Mesothelial cell of epicardium (in vitro differentiated cells): ENCODE measurements at places on chromosomes 3 and 15.

- no peaks in the 10 kb centered on the region for H3K36me3 ChIP-seq
- peaks cover 43% of the 10 kb centered on the region for H3K4me1 ChIP-seq
- DNase-seq: no peak
- no peak overlapping the region for H3K4me3 ChIP-seq
- H3K27ac ChIP-seq: no peak overlapping the region
These were observed 182.2 kb upstream of the IL12A start for GRCh38 chr3:159806412-159806811.

- peaks cover 9% of the 10 kb centered on the region for H3K4me1 ChIP-seq
- H3K4me3 ChIP-seq: no peak overlapping the region
- peaks cover 2% of the 10 kb centered on the region for H3K36me3 ChIP-seq
- H3K27ac ChIP-seq: no peak overlapping the region
These were observed 231.2 kb upstream of the TPRG1 start for GRCh38 chr3:188940573-188940932.

DNA sequence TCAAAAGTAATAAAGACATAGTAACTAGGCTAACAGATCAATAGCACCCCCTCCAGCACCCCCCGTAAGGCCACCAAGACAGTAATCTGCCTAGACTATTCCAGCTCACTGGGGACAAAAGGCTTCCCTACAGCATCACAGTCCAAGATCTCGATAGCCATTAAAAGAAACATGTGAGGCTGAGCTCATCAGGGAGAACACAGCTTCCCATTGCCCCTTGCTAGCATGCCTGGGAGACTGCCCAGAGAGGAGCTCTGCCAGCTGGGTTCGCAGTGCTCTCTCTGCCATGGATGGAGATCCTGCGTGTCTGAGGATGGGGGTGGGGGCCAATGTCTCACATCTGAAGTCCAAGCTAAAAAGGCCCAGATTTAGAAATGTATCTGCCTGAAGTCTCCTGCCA lies 17.8 kb downstream of the LRIG1 start:
- peaks cover 39% of the 10 kb centered on the region for H3K27me3 ChIP-seq
- no peaks in the 10 kb centered on the region for H3K36me3 ChIP-seq
- no peak overlapping the region for H3K4me3 ChIP-seq

- peaks cover 45% of the 10 kb centered on the region for H3K36me3 ChIP-seq
- no peak overlapping the region for H3K4me3 ChIP-seq
- no peaks in the 10 kb centered on the region for H3K27me3 ChIP-seq
- H3K27ac ChIP-seq: no peak overlapping the region
- no peaks in the 10 kb centered on the region for H3K4me1 ChIP-seq
These were observed 43.3 kb upstream of the HCLS1 start for GRCh38 chr3:121703973-121704372.

DNA sequence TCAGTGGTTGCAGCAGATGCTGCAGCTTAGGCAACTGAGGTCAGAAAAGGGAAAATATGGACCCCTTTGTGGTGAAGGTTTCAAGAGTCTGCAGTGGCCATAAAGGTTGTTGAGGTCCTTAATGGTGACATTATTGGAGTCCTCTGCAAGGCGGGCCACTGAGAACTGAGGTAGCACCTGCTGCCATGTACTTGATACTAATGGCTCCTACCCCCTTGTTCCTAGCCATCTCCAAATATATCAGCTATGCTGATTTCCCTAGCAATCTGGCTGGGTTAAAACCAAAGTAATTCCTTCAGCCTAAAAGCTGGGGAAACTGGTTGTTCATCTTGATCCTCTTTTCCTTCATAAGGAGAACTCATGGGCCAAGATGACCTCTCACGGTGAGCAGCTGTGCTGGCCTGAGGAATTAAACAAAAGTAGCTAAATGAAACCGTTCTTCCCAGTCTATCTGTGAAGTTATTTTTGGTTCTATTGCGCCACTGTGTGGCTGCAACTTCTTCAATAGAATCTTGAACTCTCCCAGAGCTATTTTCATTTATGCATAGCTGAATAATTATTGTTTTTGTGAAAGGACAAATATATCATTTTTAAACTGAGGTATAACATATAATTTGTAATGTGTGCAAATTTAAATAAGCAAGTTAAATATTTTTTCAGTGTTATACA lies 76.1 kb upstream of the PLSCR4 start:
- H3K36me3 ChIP-seq: no peaks in the 10 kb centered on the region
- peaks cover 4% of the 10 kb centered on the region for H3K4me1 ChIP-seq
- no peak overlapping the region for H3K4me3 ChIP-seq
- no peaks in the 10 kb centered on the region for H3K27me3 ChIP-seq
- no peak for DNase-seq
- no peak overlapping the region for H3K27ac ChIP-seq

GRCh38 chr3:66073464-66074141 lies 34.9 kb upstream of the MAGI1 start:
- H3K27me3 ChIP-seq: no peaks in the 10 kb centered on the region
- no peak for DNase-seq
- H3K27ac ChIP-seq: no peak overlapping the region
- H3K4me1 ChIP-seq: peaks cover 10% of the 10 kb centered on the region

GRCh38 chr15:99731336-99732123 lies 1.7 kb downstream of the LYSMD4 start:
- no peak for DNase-seq
- peak overlapping the region; percentile 83 for H3K27ac ChIP-seq
- peaks cover 30% of the 10 kb centered on the region for H3K4me1 ChIP-seq
- H3K36me3 ChIP-seq: peaks cover 4% of the 10 kb centered on the region

- H3K27me3 ChIP-seq: no peaks in the 10 kb centered on the region
- H3K27ac ChIP-seq: peak overlapping the region; percentile 13
- no peaks in the 10 kb centered on the region for H3K36me3 ChIP-seq
- peaks cover 53% of the 10 kb centered on the region for H3K4me1 ChIP-seq
These were observed 34.2 kb upstream of the SPTBN5 start for GRCh38 chr15:41928100-41928499.

GRCh38 chr3:188284455-188285212 lies 130.7 kb downstream of the LPP start:
- no peaks in the 10 kb centered on the region for H3K27me3 ChIP-seq
- no peak overlapping the region for H3K27ac ChIP-seq
- H3K4me1 ChIP-seq: peaks cover 14% of the 10 kb centered on the region
- no peaks in the 10 kb centered on the region for H3K36me3 ChIP-seq

GRCh38 chr15:26724381-26725150 lies 48.3 kb downstream of the GABRB3 start:
- DNase-seq: no peak
- no peak overlapping the region for H3K4me3 ChIP-seq
- H3K27ac ChIP-seq: no peak overlapping the region
- H3K4me1 ChIP-seq: peaks cover 8% of the 10 kb centered on the region
- H3K27me3 ChIP-seq: peaks cover 14% of the 10 kb centered on the region

DNA sequence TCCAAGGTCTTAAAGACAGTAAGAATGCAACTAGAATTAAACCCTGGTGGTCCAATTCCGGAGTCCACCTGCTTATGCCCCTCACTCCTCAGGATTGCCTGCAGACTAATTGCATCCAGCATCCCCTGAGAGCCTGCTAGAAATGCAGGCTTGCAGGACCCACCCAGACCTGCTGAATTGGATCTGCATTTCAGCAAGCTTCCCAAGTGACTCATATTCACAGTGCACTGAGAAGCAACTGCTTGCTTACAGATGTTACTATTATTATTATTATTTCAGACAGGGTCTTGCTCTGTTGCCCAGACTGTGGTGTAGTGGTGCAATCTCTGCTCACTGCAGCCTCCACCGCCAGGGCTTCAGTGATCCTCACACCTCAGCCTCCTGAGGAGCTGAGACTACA lies 83.5 kb upstream of the VGLL4 start:
- H3K4me3 ChIP-seq: no peak overlapping the region
- H3K27me3 ChIP-seq: peaks cover 16% of the 10 kb centered on the region
- no peaks in the 10 kb centered on the region for H3K36me3 ChIP-seq
- no peak overlapping the region for H3K27ac ChIP-seq
- no peak for DNase-seq

GRCh38 chr3:49769926-49770325 lies 16.4 kb downstream of the IP6K1 start:
- H3K36me3 ChIP-seq: peaks cover 8% of the 10 kb centered on the region
- no peak overlapping the region for H3K4me3 ChIP-seq
- no peaks in the 10 kb centered on the region for H3K27me3 ChIP-seq
- no peaks in the 10 kb centered on the region for H3K4me1 ChIP-seq

DNA sequence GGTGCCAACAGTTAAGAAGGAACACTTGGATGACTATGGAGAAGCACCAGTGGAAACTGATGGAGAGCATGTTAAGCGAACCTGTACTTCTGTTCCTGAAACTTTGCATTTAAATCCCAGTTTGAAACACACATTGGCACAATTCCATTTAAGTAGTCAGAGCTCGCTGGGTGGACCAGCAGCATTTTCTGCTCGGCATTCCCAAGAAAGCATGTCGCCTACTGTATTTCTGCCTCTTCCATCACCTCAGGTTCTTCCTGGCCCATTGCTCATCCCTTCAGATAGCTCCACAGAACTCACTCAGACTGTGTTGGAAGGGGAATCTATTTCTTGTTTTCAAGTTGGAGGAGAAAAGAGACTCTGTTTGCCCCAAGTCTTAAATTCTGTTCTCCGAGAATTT lies 3.0 kb downstream of the SKIL start:
- no peak for DNase-seq
- peaks cover 63% of the 10 kb centered on the region for H3K4me1 ChIP-seq
- no peaks in the 10 kb centered on the region for H3K27me3 ChIP-seq

DNA sequence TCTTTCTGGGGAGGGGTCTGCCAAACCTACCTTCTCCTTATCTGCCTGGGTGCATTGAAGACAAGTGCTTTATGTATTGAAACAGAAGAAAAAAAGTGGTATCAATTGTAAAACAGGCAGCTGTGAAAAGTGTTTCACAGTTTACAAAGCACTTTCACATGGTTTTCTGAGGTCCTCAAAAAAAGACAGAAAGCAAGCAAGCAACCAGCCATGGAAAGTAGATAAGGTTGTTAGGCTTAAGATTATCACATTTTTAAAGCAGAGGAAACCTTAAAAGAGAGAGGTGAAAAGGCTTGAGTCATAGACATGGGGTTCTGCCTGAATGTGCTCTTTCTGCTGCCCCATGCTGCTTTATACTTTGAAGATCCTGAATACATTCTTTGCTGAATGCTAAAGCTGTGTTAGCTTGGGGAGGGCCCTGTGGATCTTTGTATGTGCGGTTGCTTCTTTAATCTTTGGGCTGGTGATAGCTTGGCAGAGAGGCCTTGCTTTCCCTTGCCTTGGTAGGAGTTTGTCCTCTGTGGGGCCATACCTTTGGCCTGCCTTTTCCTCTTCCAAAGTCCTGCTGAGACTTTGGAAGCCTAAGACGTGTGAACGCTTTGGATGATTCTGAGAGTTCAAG lies 2.6 kb downstream of the SMAD3 start:
- no peaks in the 10 kb centered on the region for H3K27me3 ChIP-seq
- no peak for DNase-seq
- peak overlapping the region; percentile 95 for H3K27ac ChIP-seq
- H3K4me3 ChIP-seq: peak overlapping the region; percentile 98
- peaks cover 57% of the 10 kb centered on the region for H3K4me1 ChIP-seq
- H3K36me3 ChIP-seq: peaks cover 5% of the 10 kb centered on the region

DNA sequence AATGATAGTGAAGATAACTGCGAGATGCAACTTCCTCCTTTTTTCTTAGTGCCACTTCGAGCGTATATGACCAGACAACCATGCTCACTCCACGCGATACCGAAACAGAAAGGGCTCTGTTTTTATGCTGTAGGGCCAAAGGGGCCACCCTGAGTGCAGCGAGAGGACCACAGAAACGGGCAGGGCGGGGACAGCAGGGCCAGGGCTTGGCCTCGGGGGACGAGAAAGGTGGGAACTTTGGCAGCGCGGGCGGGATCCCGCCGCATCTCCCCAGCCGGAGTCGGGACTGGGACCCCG lies 483 bp downstream of the VPS13C start:
- H3K4me3 ChIP-seq: peak overlapping the region; percentile 89
- H3K36me3 ChIP-seq: peaks cover 4% of the 10 kb centered on the region
- H3K4me1 ChIP-seq: peaks cover 9% of the 10 kb centered on the region
- H3K27ac ChIP-seq: peak overlapping the region; percentile 82
- DNase-seq: no peak
- H3K27me3 ChIP-seq: peaks cover 38% of the 10 kb centered on the region

- H3K36me3 ChIP-seq: peaks cover 8% of the 10 kb centered on the region
- no peak for DNase-seq
- no peak overlapping the region for H3K27ac ChIP-seq
- no peaks in the 10 kb centered on the region for H3K27me3 ChIP-seq
- no peaks in the 10 kb centered on the region for H3K4me1 ChIP-seq
- no peak overlapping the region for H3K4me3 ChIP-seq
These were observed 79.9 kb downstream of the MYH15 start for GRCh38 chr3:108430540-108430939.

- DNase-seq: no peak
- peaks cover 37% of the 10 kb centered on the region for H3K27me3 ChIP-seq
- no peak overlapping the region for H3K27ac ChIP-seq
- no peak overlapping the region for H3K4me3 ChIP-seq
These were observed 66.2 kb upstream of the ONECUT1 start for GRCh38 chr15:52856286-52856685.

GRCh38 chr3:43994657-43995546 lies 246.8 kb upstream of the TOPAZ1 start:
- DNase-seq: no peak
- H3K27ac ChIP-seq: no peak overlapping the region
- H3K4me1 ChIP-seq: peaks cover 38% of the 10 kb centered on the region
- H3K36me3 ChIP-seq: peaks cover 3% of the 10 kb centered on the region

DNA sequence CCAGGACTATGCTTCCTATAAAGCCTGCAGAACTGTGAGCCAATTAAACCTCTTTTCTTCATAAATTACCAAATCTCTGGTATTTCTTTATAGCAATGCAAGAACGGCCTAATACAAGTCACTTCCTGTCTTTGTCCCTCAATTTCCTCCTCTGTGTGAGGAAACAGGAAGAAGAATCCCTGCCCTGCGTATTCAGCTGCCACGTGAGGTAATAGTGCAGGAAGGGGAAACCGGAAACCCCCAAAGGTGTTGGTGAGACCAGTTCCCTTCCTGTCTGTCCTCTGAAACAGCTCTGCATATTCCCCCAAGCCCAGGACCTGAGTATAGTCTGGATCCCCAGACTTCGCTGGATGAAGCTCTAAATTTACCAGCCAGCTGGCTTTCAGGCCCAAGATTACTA lies 18.1 kb upstream of the PTPN23 start:
- no peaks in the 10 kb centered on the region for H3K27me3 ChIP-seq
- no peak overlapping the region for H3K4me3 ChIP-seq
- H3K27ac ChIP-seq: no peak overlapping the region
- peaks cover 3% of the 10 kb centered on the region for H3K36me3 ChIP-seq
- H3K4me1 ChIP-seq: no peaks in the 10 kb centered on the region

DNA sequence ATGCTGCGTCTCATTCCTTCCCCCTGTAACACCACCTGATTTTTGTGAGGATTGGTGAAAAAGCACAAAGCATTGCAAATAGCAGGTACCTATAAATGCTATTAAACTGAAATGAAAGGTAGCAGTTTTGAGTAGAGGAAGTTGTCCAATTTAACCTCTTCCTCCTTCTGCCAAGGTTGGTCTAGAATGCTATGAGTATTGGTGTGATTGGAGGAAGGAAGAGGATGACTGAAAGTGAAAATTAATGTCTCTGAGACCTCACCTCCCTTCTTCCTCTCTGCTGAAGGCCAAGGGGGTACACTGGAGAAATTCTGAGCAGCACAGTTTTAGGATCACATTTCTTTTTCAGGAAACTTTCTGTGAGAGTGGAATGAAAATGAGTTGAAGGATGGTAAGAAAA lies 94.4 kb downstream of the DTWD1 start:
- no peak for DNase-seq
- H3K4me1 ChIP-seq: no peaks in the 10 kb centered on the region
- no peak overlapping the region for H3K4me3 ChIP-seq
- H3K36me3 ChIP-seq: peaks cover 2% of the 10 kb centered on the region

- no peak for DNase-seq
- no peak overlapping the region for H3K27ac ChIP-seq
- H3K27me3 ChIP-seq: peaks cover 5% of the 10 kb centered on the region
These were observed 20.9 kb upstream of the LARS2 start for GRCh38 chr3:45367453-45367871.
